Stimulated activated CD4-positive, alpha-beta T cell treated with anti-CD3 and anti-CD28 coated beads, TNF-alpha, amount 100 ng/mL, for 1 hour (primary cell): ENCODE measurements at places on chromosomes 7 and 10.

DNA sequence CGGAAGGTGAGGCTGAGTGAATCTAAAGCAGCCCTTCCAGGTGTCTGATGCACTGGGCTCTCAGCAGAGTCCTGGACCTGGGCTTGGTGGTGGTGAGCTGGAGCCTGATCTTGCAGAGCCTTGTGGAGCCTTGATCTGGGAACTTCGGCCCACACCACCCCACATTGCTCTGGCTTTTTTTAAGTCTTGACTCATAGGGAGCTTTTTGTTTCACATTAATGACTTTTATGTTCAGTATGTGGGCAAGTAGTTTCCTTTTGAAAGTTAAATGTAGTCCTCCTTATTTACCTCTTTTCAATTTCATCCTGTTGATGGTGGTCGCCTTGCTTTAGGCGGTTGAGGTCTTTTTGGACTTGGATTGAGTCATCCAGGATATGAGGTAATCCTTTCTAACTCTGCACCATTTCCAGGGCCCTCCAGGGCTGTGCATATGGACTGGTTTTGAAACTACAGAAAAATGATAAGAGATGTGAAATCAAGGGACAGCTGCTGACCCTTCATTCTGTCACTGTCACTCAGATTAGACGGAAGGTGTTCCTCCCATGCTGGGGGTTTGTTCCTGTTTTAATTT is 2.9 kb upstream of the NRAP start:
- no peak for DNase-seq

GRCh38 chr7:155296788-155297516 is 726 bp upstream of the INSIG1 start:
- peak; percentile 78 for DNase-seq

DNA sequence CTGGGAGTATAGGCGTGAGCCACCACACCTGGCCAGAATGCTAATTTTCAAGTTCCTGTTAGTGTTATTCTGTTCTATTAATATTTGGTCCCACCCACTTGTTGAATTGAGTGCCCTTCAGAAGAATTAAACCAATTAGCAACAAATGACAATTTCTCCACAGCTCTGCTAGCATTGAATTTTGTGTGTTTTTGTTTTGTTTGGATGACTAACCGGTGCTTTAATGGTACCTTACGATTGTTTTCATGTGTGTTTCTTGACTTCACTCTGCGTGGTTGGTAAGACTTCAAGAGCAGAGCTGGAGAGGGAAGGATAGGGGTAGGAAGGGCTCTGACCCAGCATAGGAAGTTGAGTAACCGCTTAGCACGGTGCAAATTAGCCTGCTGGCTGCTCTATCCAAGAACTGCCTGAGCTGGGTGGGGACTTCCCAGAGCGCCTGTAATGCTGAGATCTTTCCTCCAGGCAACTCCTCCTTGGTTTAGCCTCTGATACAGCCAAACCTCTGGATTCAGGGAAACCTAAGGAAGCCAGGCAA is 4.6 kb downstream of the ARPC1B start:
- peak; percentile 27 for DNase-seq

DNA sequence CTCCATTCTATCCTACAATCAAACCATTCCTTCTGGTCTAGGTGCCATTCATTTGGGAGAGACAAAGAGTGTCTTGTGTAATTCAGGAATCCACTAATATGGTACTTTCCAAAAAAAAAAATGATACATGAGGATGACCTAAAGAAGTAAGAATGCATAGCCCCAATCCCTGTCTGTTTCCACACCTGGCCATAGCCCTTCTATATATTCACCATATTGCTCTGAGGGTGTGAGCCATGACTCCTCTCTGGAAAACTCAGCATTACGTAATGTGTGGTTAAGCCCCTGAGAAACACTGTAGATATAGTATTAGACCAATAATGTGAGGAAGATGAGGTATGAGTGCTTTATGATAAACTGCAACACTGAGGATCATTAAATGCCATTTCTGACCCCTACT is 592.7 kb downstream of the INHBA start:
- no peak for DNase-seq

GRCh38 chr10:62772186-62772974 is 32.1 kb upstream of the ADO start:
- no peak for DNase-seq

DNA sequence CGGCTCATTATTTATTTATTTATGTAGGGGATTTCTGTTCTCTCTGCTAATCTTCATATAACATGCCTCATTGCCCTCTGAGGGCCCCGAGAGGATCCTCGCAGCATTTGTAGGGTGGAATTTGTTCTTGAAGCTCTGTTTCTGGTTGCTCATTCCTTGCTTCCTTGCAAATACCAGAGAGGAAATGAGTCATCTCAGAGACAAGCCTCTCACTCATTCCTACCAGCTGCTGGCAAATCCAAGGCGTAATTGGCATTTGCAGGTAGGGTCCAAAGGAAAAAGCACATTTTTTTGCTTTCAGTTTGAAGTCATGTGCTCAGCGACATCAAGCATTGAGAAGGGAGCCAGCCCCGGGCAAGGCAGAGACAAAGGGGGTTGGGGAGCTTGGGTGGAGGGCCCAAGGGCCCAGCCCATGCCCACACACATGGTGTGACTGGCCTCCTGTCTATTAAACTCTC is 501.6 kb downstream of the GALNT17 start:
- no peak for DNase-seq

DNA sequence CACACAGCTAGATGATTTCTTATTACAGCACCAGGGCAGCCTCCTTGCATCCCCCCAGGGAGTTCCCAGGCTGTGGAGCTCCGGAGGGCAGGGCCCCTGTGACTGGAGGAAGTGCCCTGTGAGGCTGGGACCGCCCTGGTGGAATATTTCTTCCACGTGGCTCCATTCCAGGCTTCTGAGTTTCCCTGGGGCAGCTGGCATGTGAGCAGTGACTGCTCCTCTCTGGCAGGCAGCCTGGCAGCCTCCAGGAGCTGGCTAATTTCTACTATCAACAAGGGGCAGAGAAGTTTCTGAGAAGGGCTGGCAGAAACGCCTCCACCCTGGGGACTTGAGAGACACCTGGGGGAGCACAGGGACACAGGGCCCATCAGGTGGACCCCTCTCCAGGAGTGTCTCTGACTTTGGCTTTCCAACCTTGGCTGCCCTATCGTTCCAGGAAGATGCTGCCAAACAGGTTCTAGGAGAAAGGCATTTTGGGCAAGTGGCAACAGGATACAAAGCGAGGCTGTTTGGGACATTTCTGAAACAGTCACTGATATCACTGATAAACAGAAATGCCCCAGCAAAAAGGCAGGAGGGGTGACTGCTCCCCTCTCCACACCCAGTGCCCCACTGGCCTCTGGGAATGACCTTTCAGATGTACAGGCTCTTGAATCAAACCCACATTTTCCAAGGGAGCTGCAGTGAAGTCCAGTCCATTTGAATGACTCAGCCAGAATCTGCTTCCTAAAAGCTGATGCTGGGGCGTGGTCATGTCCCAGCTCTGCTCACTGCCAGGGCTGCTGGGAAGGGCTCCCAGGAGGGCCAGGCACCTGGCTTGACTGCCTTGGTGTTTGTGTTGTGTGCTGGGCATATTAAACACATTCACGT is 16.1 kb downstream of the MYOF start:
- DNase-seq = no peak

- DNase-seq = no peak
Observed at GRCh38 chr7:83751217-83751616, 102.3 kb upstream of the SEMA3E start.
